ENCODE measurements at places on chromosomes 12 and 14.

GRCh38 chr12:93960521-93960920 is 187.9 kb upstream of the PLXNC1 start:
- DNase-seq, result no peak

DNA sequence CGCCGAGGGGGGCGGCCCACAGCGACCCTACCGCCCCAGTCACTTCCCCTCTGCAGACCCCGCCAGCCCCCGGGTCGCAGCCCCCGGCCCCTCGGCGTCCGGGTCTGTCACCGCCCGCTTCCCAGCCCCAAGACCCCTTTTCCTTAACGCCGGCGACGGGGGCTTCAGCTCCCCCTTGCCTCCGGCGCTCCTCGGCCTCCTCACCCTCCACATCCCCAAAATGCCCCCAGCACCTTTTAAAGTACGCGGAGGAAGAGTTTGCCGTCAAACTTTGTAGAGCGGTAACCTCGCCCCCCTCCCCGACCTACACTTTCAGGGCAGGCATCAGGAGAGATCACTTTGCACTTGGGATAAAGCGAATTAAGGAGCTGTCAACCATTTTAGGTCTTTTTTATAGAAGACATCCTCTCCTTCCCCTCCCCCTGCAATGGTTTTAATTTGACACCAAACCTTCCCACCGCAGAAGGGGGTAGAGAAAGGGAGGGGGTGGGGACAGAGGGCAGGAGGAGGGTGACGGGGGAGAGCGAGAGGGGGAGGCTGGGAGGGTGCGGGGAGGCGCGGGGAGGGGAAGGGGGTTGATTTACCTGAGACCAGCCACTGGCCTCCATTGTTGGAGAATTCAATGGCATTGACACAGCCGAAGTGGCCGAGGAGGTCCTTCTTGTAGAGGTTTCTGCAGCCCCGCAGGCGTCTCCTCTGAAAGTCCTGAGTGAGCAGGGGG is 578 bp downstream of the DCAF5 start:
- DNase-seq, result no peak

- DNase-seq, result no peak
Observed at GRCh38 chr12:27505761-27506160, 18.2 kb upstream of the PPFIBP1 start.

GRCh38 chr12:75184516-75184915 is 25.1 kb downstream of the KCNC2 start:
- no peak for DNase-seq

DNA sequence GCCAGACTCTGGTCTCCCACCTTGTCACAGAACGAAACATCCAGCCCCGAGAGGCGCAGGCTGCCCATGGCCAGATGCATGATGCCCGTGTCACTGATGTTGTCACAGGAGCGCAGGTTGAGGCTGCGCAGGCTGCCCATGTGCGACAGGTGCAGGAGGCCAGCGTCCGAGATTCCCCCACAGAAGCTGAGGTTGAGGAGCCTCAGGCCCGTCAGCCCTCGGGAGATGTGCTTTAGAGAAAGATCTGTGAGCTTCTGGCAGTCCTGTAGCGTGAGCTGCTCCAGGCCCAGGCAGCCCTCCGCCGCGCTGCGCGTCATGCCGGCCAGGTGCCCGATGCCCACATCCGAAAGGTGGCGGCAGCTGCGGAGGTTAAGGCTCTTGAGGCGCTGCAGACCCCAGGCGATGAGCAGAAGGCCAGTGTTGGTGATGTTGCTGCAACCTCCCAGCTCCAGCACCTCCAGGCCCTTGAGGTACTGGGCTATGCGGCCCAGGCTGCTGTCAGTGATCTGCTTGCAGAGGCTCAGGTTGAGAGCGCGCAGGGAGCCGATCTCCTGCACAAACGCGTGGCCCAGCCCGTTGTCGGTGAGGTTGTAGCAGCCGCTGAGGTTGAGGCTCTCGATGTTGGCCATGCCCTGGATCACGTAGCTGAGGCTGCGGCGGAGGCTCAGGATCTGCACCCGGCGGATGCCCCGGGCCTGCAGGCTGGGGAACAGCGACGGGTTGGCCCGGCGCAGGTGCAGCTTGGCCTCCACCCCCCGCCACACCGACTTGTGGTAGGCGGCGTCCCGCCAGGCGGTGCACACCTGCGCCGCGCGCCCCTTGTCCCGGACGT is 991 bp downstream of the FBXL14 start:
- no peak for DNase-seq

GRCh38 chr12:26212396-26212795 is 17.0 kb downstream of the SSPN start:
- DNase-seq, result no peak

- DNase-seq, result no peak
Observed at GRCh38 chr12:19434538-19434937, 4.8 kb upstream of the AEBP2 start.

All from stimulated activated CD4-positive, alpha-beta T cell treated with anti-CD3 and anti-CD28 coated beads, Interleukin-1b, Interleukin-23, amount 100 ng/mL, for 1 hour (primary cell).